ENCODE measurements at places on chromosomes 1 and 21.

DNA sequence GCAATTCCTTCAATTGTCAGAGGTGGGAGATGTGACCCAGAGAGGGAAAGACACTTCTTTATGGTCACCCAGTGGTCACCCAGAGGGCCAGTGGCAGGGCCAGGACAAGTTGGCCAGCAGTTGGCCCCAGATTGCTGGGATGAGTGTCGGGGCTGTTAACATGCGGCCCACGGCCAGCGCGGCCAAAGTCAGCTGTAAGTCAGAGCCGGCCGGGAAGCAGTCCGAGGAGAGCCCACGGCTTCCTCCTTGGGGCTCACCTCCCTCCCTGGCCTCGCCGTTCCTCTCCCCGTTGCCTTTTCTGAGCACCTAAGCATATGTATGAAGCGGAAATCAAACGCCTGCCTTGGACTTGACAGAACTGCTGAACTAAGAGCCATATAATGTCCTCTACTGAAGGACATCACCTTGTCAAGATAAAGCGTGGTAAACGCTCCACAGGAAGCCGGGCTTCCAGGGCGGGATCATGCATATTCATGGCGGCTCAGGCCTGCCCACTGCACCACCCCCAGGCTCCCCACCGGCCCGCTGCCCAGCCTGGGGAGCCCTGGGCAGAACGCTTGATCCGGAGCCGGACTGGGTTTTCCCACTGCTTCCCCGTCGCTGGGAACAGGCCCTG is 245.4 kb upstream of the POU3F1 start:
- DNase-seq = no peak

- no peak for DNase-seq
Observed at GRCh38 chr1:31781138-31781755, 17.1 kb upstream of the ADGRB2 start.

GRCh38 chr1:199272628-199273086 is 633.8 kb downstream of the PTPRC start:
- DNase-seq = no peak

- DNase-seq = no peak
Observed at GRCh38 chr1:117824616-117825015, 104.8 kb downstream of the GDAP2 start.

DNA sequence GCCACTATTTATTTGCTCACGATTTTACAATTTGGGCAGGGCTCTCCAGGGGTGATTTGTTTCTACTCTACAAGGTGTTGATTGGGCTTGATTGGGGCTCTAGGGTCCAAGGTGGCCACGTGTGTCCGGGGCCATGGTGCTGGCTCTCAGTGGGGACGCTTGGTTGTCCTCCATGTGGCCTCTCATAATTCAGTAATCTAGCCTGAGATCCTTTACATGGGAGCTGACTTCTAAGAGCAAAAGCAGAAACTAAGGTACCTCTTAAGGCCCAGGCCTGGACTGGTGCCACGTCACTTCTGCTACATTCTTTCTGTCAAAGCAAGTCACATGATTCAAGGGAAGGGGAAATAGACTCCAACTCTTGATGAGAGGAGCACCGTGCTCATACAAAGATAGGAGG is 8.1 kb upstream of the PSRC1 start:
- DNase-seq = no peak

GRCh38 chr1:109989506-109990301 is 5.1 kb downstream of the AHCYL1 start:
- peak; percentile 35 for DNase-seq

DNA sequence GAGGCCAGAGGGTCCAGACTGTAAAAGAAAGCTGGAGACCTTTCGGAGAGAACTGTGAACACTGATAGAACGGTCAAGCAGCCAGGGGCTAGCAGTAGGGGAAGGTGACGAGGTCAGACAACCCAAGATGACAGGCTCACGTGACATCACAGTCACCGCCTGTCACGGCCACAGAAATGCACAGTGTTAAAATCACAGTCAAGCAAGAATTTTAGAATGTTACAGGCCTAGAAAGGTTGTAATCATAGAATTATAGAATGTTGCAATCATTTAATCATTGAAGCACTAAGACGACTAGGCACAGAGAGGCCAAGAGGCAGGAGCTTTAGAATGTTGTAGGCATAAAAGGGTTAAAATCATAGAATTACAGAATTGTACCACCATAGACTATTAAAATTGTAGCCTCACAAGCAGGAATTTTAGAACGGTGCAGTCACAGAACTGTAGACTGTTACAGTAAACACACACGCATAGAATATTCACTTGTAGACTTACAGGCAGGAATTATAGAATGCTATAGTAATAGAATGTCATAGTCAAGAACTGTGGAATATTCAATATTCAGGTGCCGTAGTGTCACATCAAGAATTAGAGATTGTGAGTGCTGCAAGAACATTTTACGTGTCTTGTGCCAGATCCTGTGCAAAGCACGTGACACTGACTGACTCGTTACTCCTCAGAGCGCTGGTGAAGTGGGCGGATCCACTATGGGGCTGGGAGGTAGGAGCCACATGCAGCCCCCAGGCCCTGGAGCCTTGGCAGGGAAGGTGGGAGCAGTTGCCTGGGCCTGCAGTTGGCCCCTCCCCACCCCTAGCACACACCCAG is 118.1 kb downstream of the EPHB2 start:
- no peak for DNase-seq

DNA sequence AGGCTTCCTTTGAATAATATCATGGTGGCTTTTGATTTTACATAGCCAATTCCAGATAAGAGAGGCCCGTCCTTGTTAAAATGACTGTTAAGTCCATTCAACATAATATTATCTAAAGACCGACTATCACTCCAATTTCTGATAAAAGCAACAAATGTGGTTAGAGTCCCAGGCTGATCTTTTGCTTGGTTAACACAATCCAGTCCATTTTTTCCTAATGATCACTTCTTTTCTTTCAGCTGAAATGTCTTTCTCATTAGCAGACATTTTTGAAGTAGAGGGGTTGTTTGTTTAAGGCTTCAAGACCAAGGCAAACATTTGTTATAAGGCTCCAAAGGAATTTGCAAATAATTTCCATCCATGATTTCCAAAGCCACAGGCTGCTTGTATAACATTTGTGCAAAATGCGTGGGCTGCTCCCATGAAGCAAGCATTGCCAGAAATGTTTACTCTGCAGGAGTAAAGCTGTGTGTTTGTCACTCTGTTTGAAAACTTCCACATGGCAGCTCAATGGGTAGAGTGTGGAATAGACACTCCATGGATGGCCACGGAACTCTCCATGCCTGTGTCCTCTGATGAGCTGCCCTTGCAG is 111.5 kb downstream of the PSMG1 start:
- DNase-seq = no peak

GRCh38 chr1:151502859-151503780 is 8.1 kb upstream of the CGN start:
- no peak for DNase-seq

GRCh38 chr1:207825719-207826556 is 74.1 kb downstream of the CD46 start:
- DNase-seq = peak; percentile 92

GRCh38 chr1:231729544-231729943 is 103.0 kb downstream of the DISC1 start:
- DNase-seq = no peak

GRCh38 chr1:10450836-10451235 is 1.0 kb downstream of the CORT start:
- no peak for DNase-seq

DNA sequence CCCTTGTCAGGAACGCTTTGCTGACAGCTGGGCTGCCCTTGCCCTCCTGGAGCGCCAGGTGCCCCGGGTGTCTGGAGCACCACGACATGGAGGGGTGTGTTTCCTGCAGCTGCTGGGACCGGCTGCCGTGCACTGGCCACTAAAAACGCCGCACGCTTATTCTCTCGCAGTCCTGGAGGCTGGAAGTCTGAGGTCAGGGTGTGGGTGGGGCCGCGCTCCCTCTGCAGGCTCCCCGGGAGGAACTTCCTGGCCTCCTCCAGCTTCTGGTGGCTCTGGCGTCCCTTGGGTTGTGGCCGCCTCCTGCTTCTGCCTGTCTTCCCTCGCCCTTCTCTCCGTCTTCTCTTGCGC is 28.0 kb upstream of the PLCH2 start:
- DNase-seq = no peak

DNA sequence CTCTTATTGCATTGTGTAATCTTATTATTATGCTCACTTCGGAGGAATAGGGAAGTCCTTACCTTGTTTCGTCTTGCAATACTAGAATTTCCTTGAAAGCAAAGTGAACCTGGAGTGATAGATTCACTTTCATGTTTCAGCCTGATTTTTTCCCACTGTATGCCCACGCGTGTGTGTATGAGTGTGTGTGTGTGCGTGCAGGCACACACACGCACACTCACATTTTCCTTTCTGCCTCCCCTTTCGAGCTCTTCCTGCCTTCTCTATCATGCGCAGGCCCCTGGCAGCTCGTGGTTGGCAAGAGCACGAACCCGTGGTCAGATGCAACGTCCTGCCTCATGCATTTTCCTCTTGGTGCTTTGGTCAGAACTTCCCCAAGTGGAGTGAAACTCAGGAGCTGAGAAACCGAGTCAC is at the start of gene GCSAML:
GCSAML (plus strand) TSS at position 366 of the 414 bp plus-strand sequence. CDS start 58 bp downstream, outside the sequence.
- no peak for DNase-seq

DNA sequence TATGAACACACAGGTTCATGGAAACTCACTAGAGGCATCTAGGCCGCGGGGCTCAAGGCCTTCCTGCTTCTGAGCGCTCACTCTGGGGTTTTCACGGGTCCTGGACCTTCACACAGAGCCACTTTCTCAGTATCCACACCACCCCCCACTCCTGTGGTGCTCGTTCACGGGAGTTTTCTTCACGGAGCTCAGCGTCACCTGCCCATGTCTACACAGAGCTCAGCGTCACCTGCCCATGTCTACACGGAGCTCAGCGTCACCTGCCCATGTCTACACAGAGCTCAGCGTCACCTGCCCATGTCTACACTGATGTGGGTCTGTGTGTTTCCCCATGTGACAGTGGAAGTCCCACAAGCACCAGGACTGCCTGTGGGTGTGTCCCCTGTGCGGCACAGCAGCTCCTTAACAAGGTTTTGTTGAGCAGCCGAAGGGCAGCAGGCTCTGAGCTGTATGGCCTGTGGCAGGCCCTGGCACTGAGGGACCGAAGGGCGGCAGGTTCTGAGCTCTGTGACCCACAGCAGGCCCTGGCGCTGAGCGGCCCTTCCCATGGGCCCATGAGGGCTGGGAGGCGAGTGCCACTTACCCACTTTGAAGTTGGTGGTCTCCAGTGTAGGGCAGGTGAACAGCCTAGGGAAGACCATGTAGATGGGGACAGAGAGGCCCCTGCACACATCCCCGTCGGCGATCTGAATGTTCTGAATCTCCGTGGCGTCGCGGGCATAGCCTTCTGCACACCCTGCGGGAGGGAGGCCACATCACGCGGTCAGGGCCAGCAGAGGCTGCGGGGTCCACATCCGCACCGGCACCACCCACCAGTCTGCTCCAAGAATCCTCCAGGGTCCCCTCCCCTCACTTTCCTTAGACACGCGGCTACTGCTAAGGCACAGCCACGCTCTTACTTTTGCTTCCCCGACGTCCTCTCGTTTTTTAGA is 39.8 kb downstream of the VPS26C start:
- no peak for DNase-seq

DNA sequence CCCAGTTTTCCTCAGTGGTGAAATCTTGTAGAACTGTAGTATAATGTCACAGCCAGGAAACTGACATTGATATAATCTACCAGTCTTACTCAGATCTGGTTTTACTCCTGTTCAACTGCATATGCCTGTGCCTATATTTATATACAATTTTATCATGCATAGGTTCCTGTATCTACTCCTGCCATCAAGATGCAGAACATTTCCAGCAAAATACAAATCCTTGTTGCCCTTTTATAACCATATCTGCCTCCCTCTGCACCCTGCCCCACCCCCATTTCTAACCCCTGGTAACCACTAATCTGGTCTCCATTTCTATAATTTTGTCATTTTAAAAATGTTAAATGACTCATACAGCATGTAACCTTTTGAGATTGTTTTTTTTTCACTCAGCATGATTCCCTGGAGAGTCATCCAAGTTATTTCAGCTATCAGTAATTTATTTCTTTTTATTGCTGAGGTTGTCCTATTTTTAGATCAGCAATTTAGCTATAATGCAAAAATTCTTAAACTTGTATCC is 8.1 kb downstream of the UTP25 start:
- no peak for DNase-seq

- no peak for DNase-seq
Observed at GRCh38 chr1:198117267-198117666, 39.5 kb upstream of the NEK7 start.

GRCh38 chr1:183039985-183040447 is 16.8 kb downstream of the LAMC1 start:
- peak; percentile 54 for DNase-seq

- no peak for DNase-seq
Observed at GRCh38 chr1:229784834-229785233, 158.8 kb downstream of the URB2 start.

DNA sequence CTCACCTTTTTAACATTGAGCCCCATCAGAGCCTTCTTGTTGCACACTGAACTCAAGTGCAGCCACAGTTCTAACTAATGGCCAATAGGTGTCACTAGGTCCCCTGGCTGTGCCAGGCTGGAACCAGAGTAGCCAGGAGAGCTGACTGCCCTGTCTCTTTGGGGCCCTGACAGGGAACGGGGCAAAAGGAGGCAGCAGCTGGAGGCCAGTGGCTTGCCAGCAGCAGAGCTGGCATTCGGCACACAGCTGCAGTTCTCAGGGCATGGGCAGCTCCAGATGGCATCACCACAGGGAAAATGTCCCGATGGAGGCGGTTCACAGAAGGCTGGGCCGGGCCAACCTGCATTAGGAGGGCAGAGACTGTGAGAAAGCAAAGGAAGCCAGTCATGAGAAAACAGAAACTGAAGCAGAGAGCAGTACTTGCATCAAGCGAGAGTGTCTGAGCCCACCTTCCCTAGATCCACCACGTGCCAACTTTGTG is 188.6 kb downstream of the FCRL5 start:
- peak; percentile 73 for DNase-seq

- no peak for DNase-seq
Observed at GRCh38 chr1:29657816-29658215, 421.5 kb downstream of the PTPRU start.

GRCh38 chr1:15796086-15796462 is 11.4 kb downstream of the UQCRHL start:
- DNase-seq = no peak

DNA sequence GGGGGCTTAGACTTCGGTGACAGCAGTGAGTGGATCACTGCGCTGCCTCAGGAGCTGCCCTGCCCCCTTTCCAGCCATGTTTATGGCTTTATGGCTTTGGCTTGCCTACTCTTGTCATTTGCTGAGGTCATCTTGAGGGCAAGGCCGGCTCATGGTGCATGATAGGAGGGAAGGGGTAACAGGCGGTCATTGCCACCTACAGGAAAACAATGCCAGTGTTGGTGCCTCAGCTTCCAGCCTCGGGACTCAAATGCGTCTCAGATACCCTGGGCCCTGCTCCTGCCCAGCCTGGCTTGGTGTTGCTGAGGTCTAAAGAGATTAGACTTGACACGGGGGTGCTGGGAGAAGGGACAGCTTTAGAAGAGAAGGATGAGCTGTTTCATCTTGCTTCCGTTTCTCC is 14.5 kb downstream of the KDF1 start:
- DNase-seq = no peak
